ENCODE measurements at places on chromosomes 11 and 22.
A peak's percentile ranks its signal among the peaks of the same experiment; 100 is the strongest.

DNA sequence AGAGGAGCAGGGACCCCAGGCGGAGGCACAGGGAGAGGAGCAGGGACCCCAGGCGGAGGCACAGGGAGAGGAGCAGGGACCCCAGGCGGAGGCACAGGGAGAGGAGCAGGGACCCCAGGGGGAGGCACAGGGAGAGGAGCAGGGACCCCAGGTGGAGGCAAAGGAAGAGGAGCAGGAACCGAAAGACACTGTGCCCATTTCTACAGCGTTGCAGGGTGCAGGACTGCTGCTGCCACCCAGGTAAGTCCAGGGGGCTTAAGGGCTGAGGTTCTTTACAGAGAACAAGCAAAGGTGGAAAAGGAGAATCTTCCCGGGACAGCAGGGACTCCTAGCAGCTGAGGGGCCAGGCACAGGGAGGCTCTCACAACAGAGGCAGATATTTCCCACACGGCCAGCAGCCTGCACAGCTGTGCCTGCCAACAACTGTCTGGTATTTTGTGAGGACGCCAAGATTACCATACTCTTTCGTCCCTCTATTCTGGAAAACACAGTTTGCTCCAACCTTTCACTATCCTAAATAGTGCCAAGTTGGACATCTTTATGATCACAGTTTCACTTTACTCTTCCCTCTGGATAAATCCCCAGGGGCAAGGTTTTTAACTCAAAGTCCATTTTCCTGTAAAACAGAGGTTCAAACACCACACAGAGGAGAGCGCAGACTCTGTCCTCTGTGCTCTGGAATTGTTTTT lies 39.4 kb downstream of the SHANK2 start:
- no peak for DNase-seq

DNA sequence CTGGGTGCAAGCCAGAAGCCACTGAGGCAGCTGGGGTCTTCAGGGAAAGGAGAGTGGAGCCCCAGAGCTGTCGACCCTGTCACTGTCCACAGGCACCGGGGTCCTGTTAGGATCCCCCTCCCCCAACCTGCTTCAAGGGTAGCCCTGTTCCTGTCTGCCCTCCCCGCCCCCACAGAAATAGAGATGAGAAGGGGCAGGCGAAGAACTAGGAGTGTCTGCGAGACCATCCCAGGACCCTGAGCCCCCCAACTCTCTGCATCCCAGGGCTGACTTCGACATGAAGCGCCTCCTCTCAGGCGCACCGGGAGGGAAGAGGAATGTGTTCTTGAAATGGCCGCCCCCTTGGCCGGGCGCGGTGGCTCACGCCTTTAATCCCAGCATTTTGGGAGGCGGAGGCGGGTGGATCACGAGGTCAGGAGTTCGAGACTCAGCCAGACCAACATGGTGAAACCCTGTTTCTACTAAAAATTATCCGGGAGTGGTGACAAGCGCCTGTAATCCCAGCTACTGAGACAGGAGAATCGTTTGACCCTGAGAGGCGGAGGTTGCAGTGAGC lies 607 bp upstream of the ZNF70 start:
- no peak for DNase-seq

GRCh38 chr22:50507421-50507990 lies at the start of gene LMF2:
Gene LMF2 (minus strand): TSS chr22:50507702. CDS start chr22:50507675, 27 bp downstream.
- peak; percentile 96 for DNase-seq

DNA sequence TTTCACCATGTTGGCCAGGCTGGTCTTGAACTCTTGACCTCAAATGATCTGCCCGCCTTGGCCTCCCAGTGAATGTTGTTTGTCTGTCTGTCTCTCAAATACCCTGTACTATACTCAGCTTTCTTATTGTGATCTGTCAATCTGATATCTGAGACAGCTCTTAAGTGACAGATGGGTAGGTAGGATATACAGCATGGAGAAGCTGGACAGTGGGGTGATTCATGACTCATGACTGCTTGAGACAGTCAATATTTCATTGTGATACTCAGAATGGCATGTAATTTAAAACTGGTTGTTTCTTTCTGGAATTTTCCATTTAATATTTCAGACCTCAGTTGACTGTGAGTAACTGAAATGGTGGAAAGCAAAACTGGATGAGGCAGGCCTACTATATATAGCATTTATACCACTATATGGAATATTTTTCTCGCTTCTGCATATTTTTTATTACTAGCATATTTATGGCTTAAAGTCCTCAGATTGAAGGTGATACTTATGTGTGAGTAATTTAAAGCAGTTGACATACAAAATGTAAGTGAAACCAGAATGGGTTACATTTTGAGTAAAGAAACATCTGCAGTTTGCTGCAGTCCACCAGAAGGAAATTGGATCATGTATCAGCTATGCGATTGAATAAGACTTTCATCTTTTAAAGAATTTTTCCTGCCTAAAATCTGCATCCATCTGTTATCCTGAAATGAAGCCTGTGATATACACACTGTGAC lies 22.3 kb downstream of the ARHGAP42 start:
- no peak for DNase-seq

GRCh38 chr22:25053153-25053805 lies 100.8 kb downstream of the KIAA1671 start:
- DNase-seq: no peak

DNA sequence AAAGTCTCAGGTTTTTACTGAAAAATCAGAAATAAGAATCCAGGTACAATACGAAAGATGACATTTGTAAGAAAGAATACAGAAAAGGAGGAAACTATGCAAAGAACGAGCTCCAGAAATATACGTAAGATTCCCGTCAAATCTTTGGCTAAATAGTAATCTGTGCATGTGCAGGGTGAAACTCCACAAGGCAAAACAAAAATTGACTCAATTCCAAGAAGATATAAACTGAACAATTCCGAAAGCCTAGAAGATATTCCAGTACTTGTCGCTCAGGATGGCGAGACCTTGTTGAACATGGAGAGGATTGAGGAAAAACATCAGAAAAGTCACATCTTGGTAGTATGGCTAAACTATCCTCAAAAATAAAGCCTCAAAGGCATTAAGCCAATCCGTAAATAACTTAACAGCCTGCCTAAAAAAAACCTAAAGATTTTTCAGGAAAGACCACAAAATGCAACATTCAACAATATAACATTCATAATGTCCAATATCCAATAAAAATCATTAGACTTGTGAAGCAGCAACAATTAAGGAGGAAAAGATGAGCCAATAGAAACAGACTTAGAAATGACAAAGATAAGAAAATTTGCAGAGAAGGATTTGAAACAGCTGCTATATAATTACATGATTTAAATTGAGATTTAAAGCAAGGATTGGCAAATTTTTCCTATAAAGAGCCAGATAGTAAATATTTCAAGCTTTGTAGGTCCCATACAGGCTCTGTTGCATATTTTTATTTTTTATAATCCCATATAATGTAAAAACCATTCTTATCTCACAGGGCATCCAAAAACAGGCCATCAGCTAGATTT lies 166.4 kb upstream of the UBASH3B start:
- no peak for DNase-seq

DNA sequence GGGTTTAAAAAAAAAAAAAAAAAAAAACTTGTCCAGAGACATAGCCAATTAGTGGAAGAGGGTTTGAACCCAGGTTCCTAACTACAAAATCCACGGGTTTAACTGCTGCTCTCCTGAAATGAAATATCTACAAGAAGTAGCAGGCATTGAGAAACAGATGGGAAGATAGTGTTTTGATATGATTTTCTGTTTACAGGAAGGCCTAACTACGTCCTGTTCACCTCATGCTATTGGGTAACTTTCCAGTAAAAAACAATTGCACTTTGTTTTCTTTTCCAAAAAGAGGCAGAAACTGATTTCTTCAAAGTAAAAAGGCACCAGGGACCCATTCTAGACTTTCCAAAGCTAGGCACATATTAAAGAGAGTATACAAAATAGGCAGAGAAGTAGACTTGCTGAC lies 5.9 kb upstream of the C11orf91 start:
- DNase-seq: no peak

DNA sequence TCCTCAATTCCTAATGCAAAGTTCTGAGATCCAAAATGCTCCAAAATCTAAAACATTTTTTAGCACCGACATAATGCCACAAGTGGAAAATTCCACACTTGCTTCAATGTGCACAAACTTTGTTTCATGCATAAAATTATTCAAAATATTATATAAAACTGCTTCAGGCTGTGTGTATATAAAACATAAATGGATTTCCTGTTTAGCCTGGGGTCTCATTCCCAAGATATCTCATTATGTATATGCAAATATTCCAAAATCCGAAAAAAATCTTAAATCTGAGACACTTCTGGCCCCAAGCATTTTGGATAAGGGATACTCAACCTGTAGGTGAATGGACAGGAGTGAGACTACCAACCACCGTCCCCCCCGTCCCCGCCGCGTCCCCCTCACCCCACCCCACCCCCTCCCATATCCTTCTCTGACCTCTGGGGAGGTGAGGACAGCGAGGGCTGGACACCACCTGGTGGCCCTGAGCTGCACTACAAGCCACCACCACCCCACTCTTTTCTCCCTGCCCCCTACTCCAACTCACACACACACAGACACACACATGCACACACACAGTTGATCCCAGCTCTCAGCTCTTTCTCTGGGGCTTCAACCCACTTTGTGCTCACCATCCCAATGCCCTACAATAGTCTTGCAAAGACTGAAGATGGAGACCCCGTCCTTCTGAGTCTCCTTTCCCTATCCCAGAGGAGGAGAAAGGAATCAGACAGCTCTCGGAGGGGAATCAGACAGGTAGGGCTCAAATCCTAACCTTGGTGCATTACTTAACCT lies 101.0 kb downstream of the PDE2A start:
- no peak for DNase-seq

DNA sequence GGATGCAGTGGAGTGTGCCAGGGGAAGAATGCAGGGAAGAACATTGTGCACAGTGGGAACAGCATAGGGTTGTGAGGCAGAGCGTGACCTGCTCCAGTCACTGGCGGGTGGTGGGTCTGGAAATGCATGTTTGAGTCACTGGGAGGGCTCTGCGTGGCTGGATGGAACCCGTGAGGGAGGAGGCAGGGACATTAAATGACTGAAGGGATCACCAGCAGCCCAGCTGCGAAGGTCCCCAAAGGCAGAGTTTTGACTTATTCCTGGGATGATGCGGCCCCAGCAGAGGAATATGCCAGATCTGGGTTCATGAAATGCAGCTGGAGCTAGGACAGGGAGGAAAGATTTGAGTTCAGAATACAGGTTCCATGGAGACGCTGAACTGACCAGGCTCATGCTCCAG lies 104.0 kb upstream of the FGF3 start:
- no peak for DNase-seq

GRCh38 chr11:14819596-14819995 lies 72.4 kb downstream of the CYP2R1 start:
- DNase-seq: no peak

GRCh38 chr11:28169816-28170215 lies 61.6 kb downstream of the METTL15 start:
- no peak for DNase-seq

DNA sequence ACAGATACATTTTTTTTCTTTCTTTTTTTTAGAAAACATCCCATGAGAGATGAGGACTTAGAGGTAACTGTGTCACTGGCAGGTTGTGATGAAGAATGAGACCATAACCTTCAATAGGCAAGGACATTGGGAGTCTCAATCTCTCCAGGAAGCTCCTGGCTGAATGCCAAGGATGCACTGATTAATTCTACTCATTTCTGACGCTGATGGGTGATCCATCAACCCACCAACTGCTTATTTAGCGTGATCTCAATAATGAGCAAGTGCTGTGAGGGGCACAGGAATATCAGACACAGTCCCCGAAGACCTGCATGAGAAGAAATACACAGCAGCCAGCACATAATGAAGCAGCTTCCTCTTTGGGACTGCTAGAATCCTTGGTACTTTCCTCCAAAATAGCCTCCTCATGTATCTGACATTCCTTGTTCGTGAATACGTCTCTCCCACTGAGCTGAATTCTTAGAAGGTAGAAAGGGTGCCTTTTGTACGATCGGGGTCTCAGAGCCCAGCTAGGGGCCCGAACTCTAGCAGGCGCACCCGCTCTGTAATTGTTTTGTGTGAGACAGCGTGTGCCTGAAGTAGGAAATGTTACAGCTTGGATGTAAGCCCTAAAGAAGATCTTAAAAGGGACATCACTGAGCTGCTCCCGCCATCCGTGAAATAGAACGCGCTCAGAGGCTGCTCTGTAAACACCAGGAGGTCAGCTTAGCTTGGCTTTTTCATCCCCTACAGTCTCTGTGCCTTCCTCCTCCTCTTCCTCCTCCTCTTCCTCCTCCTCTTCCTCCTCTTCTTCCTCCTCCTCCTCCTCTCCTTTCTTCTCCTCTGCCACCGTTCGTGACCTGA lies 7.2 kb downstream of the CLMP start:
- no peak for DNase-seq

- DNase-seq: no peak
Observed at GRCh38 chr11:100003985-100004384, 683.1 kb upstream of the ARHGAP42 start.

GRCh38 chr11:9341638-9342178 lies 27.3 kb upstream of the TMEM41B start:
- DNase-seq: no peak

GRCh38 chr11:128412847-128413791 lies 174.2 kb downstream of the ETS1 start:
- DNase-seq: no peak

- DNase-seq: no peak
Observed at GRCh38 chr11:62264004-62264403, 6.0 kb upstream of the SCGB2A2 start.

DNA sequence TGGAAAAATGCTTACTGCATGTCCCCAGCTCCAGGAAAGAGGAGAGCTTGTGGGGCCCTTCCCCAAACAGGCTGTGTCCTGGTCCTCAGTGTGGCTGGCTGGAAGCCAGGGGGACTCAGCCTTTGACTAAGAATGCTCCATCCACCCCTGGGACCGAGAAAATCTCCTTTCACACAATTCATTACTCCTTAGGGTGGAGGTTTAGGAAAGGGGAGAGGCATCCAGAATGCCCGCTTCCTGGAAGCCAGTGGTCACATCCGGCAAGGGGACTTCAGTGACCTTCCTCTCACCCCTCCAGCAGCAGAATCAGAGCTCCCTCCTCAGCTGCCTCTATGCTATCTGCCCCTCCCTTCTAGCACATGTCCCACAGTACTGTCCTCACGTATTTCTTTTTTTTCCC lies 21.9 kb downstream of the ATG16L2 start:
- DNase-seq: no peak

GRCh38 chr11:24755260-24755839 lies 258.5 kb downstream of the LUZP2 start:
- no peak for DNase-seq

Measured in activated T-cell treated with anti-CD3 and anti-CD28 coated beads for 48 hours (primary cell).